Right atrium auricular region (tissue), 2 donors: ENCODE measurements at places on chromosomes 11 and 22. TPM values are rescaled to one million over a fixed set of nuclear protein-coding genes. Genes with fewer than 3 reads are reported as not detected.

DNA sequence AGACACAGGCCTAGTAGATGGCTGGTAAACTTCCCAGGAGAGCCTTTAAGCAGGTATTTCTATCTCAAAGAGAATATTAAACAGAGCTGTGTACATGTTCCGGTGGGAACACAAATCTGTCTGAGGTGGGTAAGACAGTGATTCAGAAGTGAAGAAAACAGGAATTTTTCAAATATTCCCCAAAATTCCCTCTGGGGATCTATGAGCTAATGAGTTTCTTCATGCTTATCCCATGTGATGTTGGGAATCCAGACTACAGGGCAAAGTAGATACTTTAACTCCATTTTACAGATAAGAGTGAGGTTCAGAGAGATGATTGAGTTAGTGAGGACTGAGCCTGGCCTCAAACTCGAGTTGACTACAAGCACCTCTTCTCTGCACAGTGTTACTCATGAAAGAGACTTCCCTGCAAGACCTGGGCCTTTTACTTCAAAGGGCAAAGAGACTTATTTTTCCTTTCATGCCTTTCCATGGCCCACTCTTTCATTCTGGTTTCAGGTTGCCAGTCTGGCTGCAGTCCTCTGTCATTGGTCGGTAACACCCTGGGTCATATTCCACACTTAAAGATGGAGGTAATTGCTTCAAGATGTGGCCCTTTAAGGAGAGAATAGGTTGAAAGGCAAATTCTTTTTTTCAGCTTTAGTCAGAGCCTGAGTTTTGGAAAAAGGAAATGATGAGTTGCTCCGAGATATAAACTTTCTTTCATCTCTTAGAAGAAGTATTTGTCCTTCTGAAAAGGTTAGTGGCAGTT is 70.1 kb downstream of the CYB5R2 start:
- no peaks in the 10 kb centered on the region for H3K4me1 ChIP-seq
- DNase-seq = no peak
- H3K27me3 ChIP-seq = no peaks in the 10 kb centered on the region
- H3K27ac ChIP-seq = no peak overlapping the region
- H3K36me3 ChIP-seq = peaks cover 3% of the 10 kb centered on the region

- no peaks in the 10 kb centered on the region for H3K27me3 ChIP-seq
- peaks cover 11% of the 10 kb centered on the region for H3K36me3 ChIP-seq
- H3K4me1 ChIP-seq = peaks cover 9% of the 10 kb centered on the region
- peak; percentile 50 for DNase-seq
Measured at GRCh38 chr22:38353701-38354100, 36.5 kb upstream of the CSNK1E start.

GRCh38 chr11:114277637-114278341 is 18.4 kb upstream of the NNMT start:
- H3K27ac ChIP-seq = no peak overlapping the region
- H3K27me3 ChIP-seq = no peaks in the 10 kb centered on the region
- no peaks in the 10 kb centered on the region for H3K36me3 ChIP-seq
- H3K4me1 ChIP-seq = peaks cover 9% of the 10 kb centered on the region
- no peak for DNase-seq
- H3K4me3 ChIP-seq = no peak overlapping the region

DNA sequence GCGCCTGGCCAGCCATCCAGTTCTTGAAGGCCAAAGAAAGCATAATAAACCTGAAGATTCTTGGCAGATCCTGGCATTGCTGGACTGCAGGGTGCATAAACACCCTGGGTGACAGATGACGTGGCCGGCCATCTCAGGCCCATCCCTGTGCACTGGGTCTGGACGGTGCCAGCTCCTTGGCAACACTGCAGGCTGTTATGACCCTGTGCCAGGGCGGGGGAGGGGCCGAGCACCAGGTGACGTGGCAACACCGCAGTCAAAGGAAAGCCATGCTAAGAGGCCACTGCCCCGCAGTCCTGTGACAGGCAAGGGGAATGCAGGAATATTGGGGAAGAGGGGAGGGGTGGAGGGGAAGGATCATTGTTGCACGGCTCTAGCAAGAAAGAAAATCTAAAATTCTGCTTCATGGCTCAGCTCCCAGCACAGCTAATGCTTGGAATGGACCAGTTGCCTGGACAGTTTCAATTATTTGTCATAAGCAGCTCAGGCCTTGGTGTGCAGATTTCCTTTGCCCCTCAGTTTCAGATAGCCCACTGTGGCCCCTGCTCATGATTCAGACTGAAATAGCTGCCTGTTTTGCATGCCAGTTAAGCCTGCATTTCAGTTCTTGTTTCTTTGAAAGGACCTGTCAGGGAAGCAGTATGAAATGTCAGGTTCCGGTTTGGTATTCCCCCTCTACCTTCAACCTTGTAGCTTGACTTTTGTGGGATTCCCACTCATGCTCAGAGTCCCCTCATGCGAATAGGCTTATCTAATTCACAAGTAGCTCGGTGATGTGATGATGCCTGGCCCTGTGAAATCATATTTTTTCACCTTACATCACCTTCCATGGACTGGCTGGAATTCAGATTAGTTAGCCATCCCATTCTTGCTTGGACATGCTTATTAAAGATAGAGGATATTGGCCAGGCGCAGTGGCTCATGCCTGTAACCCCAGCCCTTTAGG is 29.7 kb upstream of the DDX6 start:
- no peaks in the 10 kb centered on the region for H3K27me3 ChIP-seq
- peak; percentile 76 for DNase-seq
- H3K4me3 ChIP-seq = no peak overlapping the region
- peaks cover 13% of the 10 kb centered on the region for H3K4me1 ChIP-seq
- peak overlapping the region; percentile 89 for H3K27ac ChIP-seq

DNA sequence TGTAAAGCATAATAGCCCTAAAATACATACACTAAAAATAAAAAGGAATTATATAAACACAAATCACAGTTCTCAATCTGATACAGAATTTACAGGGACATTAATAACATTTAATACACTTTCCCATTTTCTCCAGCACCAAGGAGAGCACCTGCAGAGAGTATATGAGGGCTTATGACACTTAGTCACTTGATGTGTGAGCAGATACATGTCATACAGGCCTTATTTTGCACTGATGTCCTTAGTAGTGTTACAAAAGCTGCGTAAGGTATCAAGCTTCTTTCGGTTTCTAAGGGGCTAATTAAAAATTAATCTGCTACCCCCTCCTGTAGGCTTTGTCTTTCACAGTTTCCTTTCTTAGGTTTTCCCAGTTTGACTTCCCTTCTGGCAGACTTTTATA is 61.3 kb downstream of the TRIM44 start:
- DNase-seq = no peak
- H3K4me3 ChIP-seq = no peak overlapping the region
- peaks cover 16% of the 10 kb centered on the region for H3K36me3 ChIP-seq

GRCh38 chr11:57160665-57161064 is 21.1 kb upstream of the LRRC55 start:
- no peaks in the 10 kb centered on the region for H3K27me3 ChIP-seq
- H3K4me3 ChIP-seq = no peak overlapping the region
- no peak overlapping the region for H3K27ac ChIP-seq
- no peak for DNase-seq

DNA sequence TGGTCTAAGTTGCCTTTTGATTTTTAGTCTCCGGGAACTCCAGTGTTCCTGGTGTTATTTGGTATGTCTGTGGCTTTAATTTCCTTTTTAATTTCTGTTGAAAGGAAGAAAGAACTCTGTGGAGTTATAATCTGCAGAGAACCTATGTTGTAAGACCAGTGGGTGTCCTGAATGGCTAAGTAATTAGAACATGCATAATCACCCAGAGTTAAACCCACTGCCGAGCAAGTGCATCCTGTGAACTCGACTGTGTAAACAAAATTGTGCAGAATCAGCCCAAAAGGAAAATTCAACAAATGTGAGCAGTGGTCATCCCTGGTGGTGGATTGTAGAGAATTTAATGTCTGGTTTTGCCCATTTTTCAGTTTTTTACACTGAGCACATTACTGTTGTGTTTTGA is 162.5 kb downstream of the COMMD9 start:
- H3K27ac ChIP-seq = no peak overlapping the region
- H3K4me1 ChIP-seq = no peaks in the 10 kb centered on the region
- H3K27me3 ChIP-seq = no peaks in the 10 kb centered on the region

GRCh38 chr22:40023341-40023841 is 28.6 kb downstream of the FAM83F start:
- no peaks in the 10 kb centered on the region for H3K36me3 ChIP-seq
- DNase-seq = no peak
- peaks cover 8% of the 10 kb centered on the region for H3K4me1 ChIP-seq
- H3K27me3 ChIP-seq = no peaks in the 10 kb centered on the region

GRCh38 chr22:32528984-32529982 is 54.7 kb downstream of the FBXO7 start:
- H3K36me3 ChIP-seq = no peaks in the 10 kb centered on the region
- peak; percentile 97 for DNase-seq
- peak overlapping the region; percentile 62 for H3K27ac ChIP-seq

DNA sequence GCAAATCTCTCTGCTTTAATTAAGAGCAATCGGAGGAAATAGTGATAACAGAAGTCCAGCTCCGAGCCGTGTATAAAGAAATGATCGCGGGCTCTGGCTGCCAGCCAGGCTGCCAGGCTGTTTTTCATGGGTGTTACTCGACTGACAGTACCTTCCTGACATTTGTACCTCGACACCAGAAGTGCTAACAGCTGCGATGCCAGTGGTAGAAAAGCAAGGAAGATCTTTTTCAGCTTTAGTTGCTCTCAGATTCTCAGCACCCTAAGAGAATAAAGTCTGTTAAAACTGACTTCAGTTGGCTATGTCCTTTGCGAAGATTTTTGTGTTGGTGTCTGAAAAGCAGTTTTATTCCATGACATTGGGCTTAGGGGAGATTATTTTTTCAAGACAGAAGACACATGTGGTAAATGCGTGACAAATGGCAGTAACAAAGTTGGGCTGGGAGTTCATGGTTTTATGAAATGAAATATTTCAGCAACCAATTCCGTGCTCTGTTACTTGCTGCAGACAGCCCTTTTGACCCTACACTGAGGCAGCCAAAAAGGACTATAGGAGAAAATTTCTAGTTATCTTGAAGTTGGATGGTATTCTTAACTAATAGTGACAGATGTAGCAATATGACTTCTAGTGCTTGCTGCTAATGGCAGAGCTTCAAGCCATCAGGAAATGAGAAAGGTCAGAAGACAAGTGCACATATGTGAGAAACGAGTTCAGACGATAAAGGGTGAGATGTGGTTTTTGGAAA is 296.2 kb downstream of the CNTN5 start:
- no peaks in the 10 kb centered on the region for H3K4me1 ChIP-seq
- H3K27ac ChIP-seq = no peak overlapping the region
- H3K4me3 ChIP-seq = no peak overlapping the region
- H3K27me3 ChIP-seq = no peaks in the 10 kb centered on the region
- DNase-seq = no peak

DNA sequence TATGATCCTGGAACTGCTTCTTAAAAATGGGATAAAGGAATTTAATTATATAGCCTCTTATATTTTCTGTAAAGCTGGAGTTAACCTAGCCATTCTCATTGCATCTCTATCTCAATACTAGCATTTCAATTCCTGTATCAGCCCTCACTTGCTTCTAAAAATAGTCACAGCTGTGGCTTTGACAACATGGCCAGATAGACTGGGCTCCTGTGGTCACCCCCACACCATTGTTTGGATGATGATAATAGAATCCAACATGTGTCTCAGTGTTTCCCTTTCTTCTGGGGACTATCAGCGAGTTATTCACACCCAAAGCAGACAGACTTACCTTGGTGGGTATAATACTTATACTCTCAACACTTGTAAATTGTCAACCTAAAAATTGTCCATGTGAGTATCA is 6.9 kb downstream of the VWA5A start:
- H3K27ac ChIP-seq = no peak overlapping the region
- peaks cover 55% of the 10 kb centered on the region for H3K36me3 ChIP-seq
- H3K4me3 ChIP-seq = no peak overlapping the region
- no peaks in the 10 kb centered on the region for H3K4me1 ChIP-seq
- DNase-seq = no peak

- no peak overlapping the region for H3K27ac ChIP-seq
- no peaks in the 10 kb centered on the region for H3K36me3 ChIP-seq
- H3K4me1 ChIP-seq = peaks cover 44% of the 10 kb centered on the region
- DNase-seq = no peak
- H3K4me3 ChIP-seq = peak overlapping the region; percentile 47
- peaks cover 21% of the 10 kb centered on the region for H3K27me3 ChIP-seq
Measured at GRCh38 chr11:62925308-62925707, 4.1 kb upstream of the CHRM1 start.

DNA sequence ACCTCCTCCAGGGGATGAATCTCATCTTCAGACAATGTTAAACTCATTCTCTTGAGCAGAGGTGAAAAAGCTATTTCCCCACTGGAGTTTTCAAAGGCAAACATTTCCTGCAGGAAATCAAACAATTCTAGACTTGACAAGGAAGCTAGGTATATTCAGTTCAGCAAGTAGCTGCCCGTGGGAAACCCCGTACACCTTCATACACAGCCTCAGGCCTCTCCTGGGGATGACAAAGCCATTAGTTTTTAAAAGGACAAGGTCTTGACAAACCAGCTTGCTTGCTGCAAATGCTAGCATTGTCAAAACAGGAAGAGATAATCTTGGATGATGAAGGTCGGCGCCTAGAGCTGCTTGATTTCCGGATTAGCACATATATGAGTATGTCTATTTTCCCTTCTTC is 1630.8 kb upstream of the TENM4 start:
- no peak overlapping the region for H3K4me3 ChIP-seq
- no peak for DNase-seq
- no peaks in the 10 kb centered on the region for H3K36me3 ChIP-seq
- H3K27me3 ChIP-seq = no peaks in the 10 kb centered on the region
- no peaks in the 10 kb centered on the region for H3K4me1 ChIP-seq

- no peak overlapping the region for H3K27ac ChIP-seq
- H3K4me3 ChIP-seq = no peak overlapping the region
- no peaks in the 10 kb centered on the region for H3K27me3 ChIP-seq
- H3K4me1 ChIP-seq = peaks cover 23% of the 10 kb centered on the region
Measured at GRCh38 chr11:19509215-19509614, 203.4 kb upstream of the NAV2 start.

DNA sequence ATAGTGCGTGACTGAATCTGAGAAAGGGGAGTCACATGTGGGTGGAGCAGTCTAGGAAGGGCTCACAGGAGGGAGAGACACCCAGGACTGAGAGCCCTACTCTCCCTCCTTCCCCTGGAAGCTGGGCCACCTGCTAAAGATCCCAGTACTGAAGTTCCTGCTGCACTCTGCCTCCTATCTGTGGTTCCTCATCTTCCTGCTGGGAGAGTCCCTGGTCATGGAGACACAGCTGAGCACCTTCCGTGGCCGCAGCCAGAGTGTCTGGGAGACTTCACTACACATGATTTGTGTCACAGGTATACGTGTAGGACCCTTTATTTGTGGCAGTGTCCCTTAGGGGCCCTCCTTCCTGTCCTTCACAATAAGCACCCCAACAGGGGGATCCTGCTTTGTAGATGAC is 19.3 kb downstream of the ART5 start:
- no peaks in the 10 kb centered on the region for H3K36me3 ChIP-seq
- no peaks in the 10 kb centered on the region for H3K27me3 ChIP-seq
- no peak overlapping the region for H3K27ac ChIP-seq
- H3K4me1 ChIP-seq = no peaks in the 10 kb centered on the region
- no peak overlapping the region for H3K4me3 ChIP-seq

- no peaks in the 10 kb centered on the region for H3K27me3 ChIP-seq
- H3K27ac ChIP-seq = no peak overlapping the region
- H3K4me3 ChIP-seq = no peak overlapping the region
- no peak for DNase-seq
- H3K36me3 ChIP-seq = no peaks in the 10 kb centered on the region
Measured at GRCh38 chr22:45923212-45923611, 53.8 kb downstream of the WNT7B start.

GRCh38 chr11:3132271-3132781 is 32.8 kb downstream of the OSBPL5 start:
- H3K27me3 ChIP-seq = no peaks in the 10 kb centered on the region
- no peak overlapping the region for H3K27ac ChIP-seq
- DNase-seq = no peak
- no peaks in the 10 kb centered on the region for H3K36me3 ChIP-seq

Gene GUCY1A2
- total RNA-seq = 7.2 TPM

Gene ELMOD1
- 4.2 TPM for total RNA-seq

Gene LUZP2
- 0.19 TPM for total RNA-seq

Gene RBMXL2
- total RNA-seq = not detected

Gene TPBGL
- total RNA-seq = 0.15 TPM

Gene MS4A6E
- total RNA-seq = not detected

Gene TMEM151A
- total RNA-seq = 1.4 TPM
